Stimulated activated CD8-positive, alpha-beta memory T cell treated with anti-CD3 and anti-CD28 coated beads, Interleukin-4, amount 100 ng/mL, for 4 hours (primary cell): ENCODE measurements at places on chromosomes 7 and 10.

DNA sequence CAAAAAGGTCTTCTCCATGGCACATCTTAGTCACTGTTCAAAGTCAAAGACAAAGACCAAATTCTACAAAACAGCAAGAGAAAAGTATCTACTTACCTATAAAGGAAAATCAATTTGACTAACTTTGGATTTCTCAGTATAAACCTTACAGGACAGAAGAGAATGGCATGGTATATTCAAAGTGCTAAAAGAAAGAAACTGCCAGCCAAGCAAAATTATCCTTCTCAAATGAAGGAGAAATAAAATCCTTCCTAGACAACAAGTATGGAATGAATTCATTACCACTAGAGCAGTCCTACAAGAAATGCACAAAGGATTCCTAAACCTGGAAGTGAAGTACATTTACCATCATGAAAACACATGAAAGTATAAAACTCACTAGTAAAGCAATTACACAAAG lies 235.5 kb downstream of the STK31 start:
- no peak for DNase-seq

DNA sequence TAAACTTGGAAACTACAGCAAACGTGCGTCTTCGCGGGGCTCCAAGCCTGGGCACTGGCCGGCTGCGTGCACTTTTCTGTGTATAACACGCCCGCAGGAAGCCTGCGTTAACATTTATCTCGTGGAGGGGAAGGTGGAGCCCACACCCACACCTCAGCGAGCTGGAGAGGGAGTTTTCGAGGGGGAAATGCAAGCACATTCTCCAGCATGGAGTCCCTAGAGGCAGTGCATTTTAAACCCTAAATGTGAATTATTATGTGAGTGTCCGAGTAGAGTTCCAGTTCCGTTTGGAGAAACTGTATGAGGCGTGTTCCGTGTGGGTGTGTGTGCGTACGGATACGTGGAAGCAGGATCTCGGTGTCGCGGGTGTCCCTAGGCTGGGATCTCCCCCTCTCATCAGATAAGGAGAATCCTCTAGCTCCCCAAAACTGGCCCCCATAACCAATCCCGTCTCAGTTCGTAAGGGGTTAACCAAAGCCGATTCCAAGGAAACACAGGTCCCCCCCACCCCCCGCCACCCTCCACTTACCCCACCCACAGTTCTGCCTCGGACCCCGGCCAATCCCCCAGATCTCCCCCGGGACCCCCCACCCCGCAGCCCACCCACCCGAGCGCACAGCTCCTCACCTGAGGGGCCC lies 403 bp downstream of the CDK6 start:
- DNase-seq = peak; percentile 12

- no peak for DNase-seq
These were observed 63.1 kb downstream of the EEPD1 start for GRCh38 chr7:36216063-36216684.

DNA sequence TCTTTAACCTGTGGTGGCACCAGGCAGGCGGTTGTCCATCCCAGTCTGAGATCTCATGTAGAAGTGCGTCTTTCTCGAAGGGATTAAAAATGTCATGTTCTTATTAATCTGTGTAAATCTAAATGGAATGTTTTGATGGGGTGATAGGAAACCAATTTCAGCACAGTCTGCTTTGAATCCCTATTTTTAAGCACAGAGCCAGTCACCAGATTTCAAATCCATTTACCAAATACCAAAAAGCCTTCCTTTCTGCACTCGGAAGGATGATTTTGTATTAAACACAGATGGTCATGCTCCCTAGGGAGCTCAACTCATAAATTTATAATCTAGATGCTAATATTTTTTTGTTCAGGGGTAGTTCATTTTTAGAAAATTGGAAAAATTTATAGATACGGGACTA lies 160.6 kb upstream of the AOAH start:
- no peak for DNase-seq
